ENCODE measurements at places on chromosomes 5 and 9.

GRCh38 chr5:6727231-6727630 is 14.0 kb downstream of the TENT4A start:
- no peak for DNase-seq

GRCh38 chr5:169301986-169302385 is 1.0 kb upstream of the SLIT3 start:
- DNase-seq, result no peak

DNA sequence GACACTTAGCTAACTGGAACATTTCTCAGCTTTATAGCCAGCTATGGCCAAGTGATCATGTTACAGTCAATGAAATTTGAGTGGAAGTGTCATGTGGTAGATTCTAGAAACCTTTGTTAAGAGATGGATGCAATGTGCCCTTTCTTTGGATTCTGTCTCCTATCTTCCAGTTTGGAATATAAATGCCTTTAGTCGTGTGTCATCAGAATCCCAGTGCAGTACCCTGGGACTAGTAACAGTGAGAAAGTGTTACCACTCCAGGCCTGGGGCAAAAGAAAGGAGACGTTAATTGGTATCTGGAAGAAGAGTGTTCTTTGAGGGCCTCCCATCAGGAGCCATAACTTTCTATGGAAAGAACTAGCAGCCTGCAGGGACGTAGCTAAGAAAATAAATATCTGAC is 149.6 kb downstream of the SNX18 start:
- peak; percentile 92 for DNase-seq

- DNase-seq, result no peak
These were observed 349.1 kb upstream of the DAP start for GRCh38 chr5:11110128-11110527.

All from EH (cell line).